ENCODE measurements at places on chromosomes 3 and 15.
A peak's percentile ranks its signal among the peaks of the same experiment; 100 is the strongest.

DNA sequence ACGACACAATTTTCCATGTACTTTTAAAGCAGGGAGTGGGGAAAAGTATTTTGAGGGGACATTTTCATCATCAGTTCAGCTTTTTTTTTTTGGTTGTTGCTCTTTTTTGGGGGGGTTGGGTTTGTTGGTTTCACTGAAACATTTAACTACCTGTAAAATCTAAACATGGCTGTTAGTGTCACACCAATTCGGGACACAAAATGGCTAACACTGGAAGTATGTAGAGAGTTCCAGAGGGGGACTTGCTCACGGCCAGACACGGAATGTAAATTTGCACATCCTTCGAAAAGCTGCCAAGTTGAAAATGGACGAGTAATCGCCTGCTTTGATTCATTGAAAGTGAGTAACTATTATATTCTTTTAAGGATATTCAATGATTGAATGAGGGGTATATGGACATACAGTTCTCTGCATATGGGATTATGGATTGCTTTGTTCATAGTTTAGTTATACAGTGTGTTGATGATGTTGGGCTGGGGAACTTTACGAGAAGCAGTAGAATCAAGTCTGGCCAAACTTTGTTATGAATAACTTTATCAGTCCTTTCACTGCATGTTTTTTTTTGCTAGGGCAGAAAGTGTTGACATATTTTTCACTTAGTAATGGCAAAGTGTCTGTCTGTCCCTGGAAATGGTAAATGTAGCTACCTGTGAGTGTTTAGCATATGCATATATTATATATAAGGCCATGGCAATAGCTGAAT is 31.5 kb downstream of the MBNL1 start:
- DNase-seq: no peak

GRCh38 chr3:11197484-11197883 is 43.2 kb downstream of the HRH1 start:
- DNase-seq: no peak

GRCh38 chr15:78995921-78996893 is 51.4 kb upstream of the CTSH start:
- no peak for DNase-seq

- no peak for DNase-seq
Observed at GRCh38 chr3:3699816-3700633, 99.2 kb upstream of the LRRN1 start.

GRCh38 chr3:36366308-36366707 is 14.0 kb upstream of the STAC start:
- DNase-seq: no peak

- DNase-seq: peak; percentile 83
Observed at GRCh38 chr3:153456833-153457545, 295.0 kb downstream of the RAP2B start.

DNA sequence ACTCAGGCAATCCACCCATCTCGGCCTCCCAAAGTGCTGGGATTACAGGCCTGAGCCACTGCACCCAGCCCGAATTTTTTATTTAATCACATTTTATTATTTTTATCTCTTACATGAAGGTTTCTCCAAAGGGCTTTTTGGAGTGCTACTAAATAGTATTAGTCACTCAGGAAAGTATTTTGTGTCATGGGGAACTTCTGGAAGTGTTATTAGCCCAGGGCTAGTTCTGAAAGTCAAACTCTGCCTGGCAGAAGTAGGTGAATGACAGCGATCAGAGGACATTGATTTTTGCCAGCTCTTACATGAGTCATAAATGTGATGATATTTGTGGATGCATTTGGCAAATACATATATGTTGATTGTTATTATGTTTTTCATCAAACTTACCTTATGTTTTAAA is 48.7 kb downstream of the ZPLD1 start:
- DNase-seq: no peak

DNA sequence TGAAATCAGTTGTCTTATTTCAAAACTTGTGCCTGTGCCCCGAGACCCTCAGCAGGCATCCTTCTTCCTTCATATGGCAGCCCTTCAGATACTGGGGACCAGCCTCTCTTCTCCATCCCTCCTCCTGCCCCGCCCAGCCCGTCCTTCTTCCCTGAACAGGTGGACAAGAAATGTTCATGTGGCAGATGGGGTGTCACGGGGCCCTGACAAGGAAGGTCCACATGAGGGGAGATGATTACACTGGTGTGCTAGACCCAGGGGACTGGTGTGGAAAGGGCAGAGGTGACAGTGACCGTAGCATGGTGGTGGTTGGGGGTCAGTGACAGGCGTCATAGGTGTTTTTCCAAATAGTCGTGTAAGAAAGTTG is 150.9 kb downstream of the CHDH start:
- no peak for DNase-seq

GRCh38 chr3:138203938-138204337 is 16.8 kb downstream of the ARMC8 start:
- no peak for DNase-seq

DNA sequence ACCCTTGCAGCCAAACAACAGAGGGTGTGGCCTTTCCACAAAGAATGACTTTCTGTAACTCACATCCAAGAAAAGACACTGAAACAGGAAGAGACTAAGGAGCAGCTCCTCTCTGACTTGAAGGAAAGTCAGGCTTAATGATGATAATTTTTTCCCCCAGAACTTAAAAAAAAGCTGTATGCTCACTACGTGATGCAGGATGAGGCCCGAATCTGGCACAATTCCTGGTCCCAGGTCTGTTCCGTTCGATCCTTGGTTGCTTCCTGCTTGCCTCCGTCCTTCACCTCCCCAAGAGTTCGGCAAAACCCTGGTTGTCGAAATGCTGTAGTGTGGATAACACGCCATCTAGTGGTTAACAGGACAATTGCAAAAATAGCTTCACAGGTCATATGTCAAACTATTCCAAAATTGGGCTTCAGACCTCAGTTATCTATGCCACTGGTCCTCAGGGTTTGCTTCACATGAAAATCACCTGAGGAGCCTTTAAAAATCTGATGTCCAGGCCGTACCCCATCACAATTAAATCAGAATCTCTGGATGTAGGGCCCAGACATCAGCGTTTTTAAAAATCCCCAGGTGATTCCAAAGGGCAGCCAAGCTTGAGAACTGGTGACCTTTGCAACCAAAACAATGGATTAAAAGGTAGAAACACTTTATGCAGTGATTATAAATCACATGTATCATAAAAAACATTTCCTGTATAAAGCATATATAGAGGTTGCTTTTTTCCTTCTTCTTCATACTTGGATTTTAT is 28.1 kb upstream of the SYNM start:
- DNase-seq: peak; percentile 81

DNA sequence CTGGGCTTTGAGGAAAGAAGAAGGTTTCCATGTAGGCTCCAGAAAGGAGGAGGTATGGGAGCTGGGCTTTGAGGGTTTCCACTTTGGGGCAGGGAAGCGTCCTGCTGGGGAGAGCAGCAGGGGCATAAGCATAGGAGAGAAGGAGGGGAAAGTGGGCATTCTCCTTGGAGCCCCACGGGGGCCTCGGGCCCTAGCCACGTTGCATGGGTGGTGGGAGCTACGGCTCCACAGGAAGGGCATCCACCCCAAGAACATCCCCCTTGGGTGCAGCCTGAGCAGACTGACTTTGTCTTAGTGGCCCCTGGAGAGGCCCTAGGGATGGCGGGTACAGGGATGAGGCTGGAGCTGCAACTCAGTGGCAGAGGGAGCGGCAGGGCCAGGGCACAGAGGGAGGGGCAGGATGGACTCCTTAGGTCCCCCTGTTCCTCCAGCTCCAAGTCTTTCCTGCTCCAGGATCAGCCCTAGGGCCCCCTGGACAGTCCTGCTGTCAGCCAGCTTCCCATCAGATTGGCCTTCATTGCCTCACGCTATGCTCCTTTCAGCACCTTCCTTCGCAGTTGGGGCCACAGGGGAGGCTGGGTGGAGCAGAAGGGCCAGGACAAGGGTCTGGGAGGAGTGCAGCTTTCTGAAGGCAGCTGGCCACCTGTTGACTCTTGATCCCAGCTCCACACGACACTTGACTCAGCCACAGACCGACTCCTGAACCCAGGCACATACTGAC is 22.9 kb downstream of the PRR20G start:
- no peak for DNase-seq

DNA sequence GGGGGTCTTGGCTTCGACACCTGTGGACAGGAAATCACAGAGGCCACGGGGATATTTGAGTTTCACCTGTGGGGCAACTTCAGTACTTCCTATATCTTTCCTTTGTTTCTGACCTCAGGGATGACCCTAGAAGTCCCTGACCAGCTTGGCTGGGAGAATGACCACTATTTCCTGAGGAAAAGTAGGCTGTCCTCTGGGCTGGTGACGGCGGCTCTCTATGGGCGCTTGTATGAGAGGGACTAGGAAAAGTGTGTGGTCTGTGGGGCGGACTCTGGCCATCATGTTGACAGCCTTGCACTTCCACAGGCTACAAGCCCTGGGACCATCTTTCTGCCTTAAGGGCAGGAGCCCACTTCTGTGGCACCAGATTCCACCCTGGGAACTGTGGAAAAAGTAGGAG is 43.7 kb downstream of the BTD start:
- DNase-seq: no peak

GRCh38 chr3:47410417-47410720 is 29.5 kb downstream of the PTPN23 start:
- DNase-seq: no peak

GRCh38 chr3:139538733-139539132 is 809 bp downstream of the RBP1 start:
- no peak for DNase-seq

- no peak for DNase-seq
Observed at GRCh38 chr3:13240928-13241618, 167.8 kb upstream of the IQSEC1 start.

DNA sequence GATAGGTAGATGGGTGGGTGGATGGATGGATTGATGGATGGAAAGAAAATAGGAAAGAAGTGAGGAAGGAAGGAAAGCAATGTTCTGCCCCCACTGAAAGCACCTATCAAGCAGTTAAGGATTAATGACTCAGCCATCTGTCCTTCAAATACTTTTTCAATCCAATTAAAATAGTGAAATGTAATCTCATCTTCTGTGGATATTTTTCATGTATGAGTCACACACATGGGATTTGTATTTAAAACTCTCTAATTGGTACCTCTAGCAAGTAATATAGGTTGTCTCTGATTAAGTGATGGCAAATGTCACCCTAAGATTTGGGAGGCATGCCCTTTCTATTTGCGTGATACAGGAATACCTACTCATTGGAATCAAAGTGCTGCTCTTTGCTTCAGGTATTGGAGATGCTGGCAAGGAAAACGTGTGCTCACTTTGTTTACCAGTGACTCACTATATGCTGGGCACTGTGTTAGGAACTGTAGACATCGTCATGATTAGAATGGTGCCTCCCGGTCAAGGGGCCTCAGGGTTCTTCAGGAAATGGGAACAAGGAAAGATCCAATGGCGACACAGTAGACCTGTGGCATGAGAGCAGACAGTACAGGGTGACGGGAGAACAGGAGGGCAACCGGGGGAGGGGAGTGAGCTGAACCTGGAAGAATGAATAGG is 230.1 kb downstream of the CLSTN2 start:
- no peak for DNase-seq

- no peak for DNase-seq
Observed at GRCh38 chr15:70247281-70247680, 149.6 kb upstream of the TLE3 start.

DNA sequence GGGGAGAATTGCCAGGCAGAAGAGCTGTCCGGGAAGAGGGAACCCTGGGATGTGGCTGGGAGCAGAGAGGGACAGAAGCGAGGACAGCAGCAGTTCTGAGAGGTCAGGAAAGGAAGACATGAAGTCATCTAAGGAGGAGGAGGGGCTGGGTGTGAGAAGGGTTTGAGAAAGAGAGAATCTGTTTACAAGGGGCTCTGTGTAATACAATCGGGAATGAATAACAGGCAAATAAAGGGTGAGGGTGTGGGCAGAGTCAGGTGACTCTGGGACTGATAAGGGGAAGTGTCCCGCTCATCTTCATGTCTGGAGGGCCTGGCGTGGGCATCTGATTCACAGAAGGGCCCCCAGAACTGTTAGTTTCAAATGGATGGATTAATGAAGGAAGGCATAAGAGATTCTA is 191.3 kb downstream of the XXYLT1 start:
- DNase-seq: peak; percentile 50

DNA sequence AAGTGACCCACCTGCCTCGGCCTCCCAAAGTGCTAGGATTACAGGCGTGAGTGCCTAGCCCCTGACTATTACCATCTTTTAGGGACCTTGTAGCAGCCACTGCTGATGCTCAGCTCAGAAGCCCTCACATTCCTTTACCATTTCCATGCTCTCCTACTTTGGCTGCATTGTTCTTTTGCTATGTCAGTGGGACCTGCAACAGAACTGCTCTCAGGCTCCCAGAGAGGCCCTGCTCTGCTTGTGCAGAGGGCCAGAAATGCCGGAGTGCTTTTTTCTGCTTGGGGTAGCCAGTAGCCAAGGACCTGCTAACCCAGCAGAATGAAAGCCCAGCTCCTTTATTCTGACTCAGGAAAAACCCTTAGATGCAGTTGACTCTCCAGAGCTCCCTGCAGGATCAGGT is 18.3 kb upstream of the PROK2 start:
- DNase-seq: no peak

DNA sequence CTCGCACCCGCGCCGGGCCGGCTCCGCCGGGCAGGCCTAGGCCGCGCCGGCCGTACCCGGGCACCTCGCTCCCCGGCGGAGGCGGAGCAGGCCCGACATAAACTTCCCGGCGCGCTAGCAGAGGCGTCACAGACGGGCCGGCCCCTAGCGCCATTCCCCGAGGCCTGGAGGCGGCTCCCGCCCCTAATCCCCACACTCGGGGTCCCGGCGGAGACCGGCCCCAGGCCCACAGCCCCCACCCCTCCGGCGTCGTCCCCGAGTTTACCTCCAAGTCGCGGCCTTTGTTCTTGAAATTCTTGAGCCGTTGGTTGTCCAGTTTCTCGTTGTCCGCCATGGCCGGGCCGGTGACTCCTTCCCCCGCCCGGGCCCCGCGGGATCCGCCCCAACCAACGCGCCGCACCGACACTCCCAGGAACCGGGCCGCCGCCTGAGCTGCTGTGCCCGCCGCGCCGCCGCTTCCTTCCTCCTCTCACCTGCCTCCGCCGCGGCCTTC is 376 bp downstream of the KPNA4 start:
- DNase-seq: peak; percentile 42

- DNase-seq: peak; percentile 32
Observed at GRCh38 chr3:142779591-142779990, 55.8 kb downstream of the TRPC1 start.

GRCh38 chr3:72628065-72628464 is 220.2 kb downstream of the SHQ1 start:
- no peak for DNase-seq

GRCh38 chr3:157695586-157695985 is 192.4 kb upstream of the VEPH1 start:
- DNase-seq: no peak

GRCh38 chr3:10395671-10396070 is 74.8 kb upstream of the SEC13 start:
- DNase-seq: no peak

GRCh38 chr3:125431912-125432790 is 57.0 kb upstream of the ZNF148 start:
- no peak for DNase-seq

GRCh38 chr3:67048067-67048714 is 50.1 kb downstream of the KBTBD8 start:
- no peak for DNase-seq

GRCh38 chr15:47517737-47518136 is 199.6 kb upstream of the SEMA6D start:
- no peak for DNase-seq

GRCh38 chr15:89630260-89630659 is 25.0 kb downstream of the KIF7 start:
- DNase-seq: no peak

GRCh38 chr3:61371123-61371522 is 119.9 kb upstream of the FHIT start:
- DNase-seq: no peak

- no peak for DNase-seq
Observed at GRCh38 chr3:195041871-195042742, 228.9 kb downstream of the XXYLT1 start.

GRCh38 chr3:107925851-107926250 is 165.0 kb downstream of the CD47 start:
- no peak for DNase-seq

Measured in foreskin melanocyte (primary cell).